ENCODE measurements at places on chromosomes 3 and 15. TPM values are rescaled to one million over a fixed set of nuclear protein-coding genes. Genes with fewer than 3 reads are reported as not detected.

KBTBD12 gene
- not detected for total RNA-seq

CCDC12 gene
- total RNA-seq, result 24.9 TPM

CCR3 gene
- total RNA-seq, result not detected

SLITRK3 gene
- not detected for total RNA-seq

SHC4 gene
- total RNA-seq, result 4.0 TPM

P2RY14 gene
- 0.14 TPM for total RNA-seq

CEP19 gene
- total RNA-seq, result 1.6 TPM

CDHR4 gene
- not detected for total RNA-seq

VILL gene
- 9.0 TPM for total RNA-seq

Data from placental pericyte (primary cell).